ENCODE measurements at places on chromosomes 13 and 19.

DNA sequence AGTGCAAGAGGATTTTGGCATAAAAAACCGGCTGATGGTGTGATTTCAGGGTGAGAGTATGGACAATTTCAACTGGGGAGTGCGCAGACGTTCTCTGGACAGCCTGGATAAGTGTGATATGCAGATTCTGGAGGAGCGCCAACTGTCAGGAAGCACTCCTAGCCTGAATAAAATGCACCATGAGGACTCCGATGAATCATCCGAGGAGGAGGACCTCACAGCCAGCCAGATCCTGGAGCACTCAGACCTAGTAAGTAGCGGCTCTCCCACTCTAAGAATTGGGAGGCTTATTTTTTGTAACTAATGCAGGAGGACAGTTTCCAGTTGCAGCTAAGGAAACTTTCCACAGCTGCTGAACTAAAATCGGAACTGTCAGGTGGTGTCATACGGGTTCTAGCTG is 53.6 kb downstream of the ZAR1L start:
- no peak for DNase-seq

DNA sequence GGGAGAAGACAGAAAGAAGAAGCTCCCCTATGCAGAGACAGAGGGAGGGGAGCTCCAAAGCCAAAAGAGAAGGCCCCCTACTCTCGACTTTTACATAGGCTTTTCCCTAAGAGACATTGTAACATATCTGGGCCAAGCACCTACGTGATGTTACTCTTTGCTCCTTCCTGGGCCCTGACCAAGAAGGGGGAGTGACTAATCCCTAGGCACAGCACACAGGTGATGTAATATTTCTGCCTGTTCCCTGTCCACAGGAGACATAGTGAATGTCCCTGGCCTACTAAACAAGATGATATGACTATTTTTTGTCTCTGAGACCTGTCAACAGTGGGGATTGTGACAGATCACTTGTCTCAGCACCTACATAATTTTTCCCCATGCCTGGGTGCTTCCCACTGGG is 15.9 kb upstream of the ZNF254 start:
- DNase-seq, result no peak

- DNase-seq, result no peak
Measured at GRCh38 chr13:110123041-110123809, 183.7 kb downstream of the COL4A1 start.

- DNase-seq, result no peak
Measured at GRCh38 chr13:75782985-75783384, 146.9 kb downstream of the LMO7 start.

Measured in activated gamma-delta T cell (primary cell).